Vein endothelial cell (primary cell): ENCODE measurements at places on chromosomes 16 and 17. TPM values are rescaled to one million over a fixed set of nuclear protein-coding genes. Genes with fewer than 3 reads are reported as not detected.

KRT33A gene
- total RNA-seq: not detected in 2 replicates

TNFRSF17 gene
- not detected in 2 replicates for total RNA-seq

CACNA1G gene
- total RNA-seq: not detected in 2 replicates

ABCC12 gene
- total RNA-seq: not detected in 2 replicates

HOXB9 gene
- total RNA-seq: 1.7 and 2.6 TPM in 2 replicates

DYNLL2 gene
- total RNA-seq: 6.9 and 8.2 TPM in 2 replicates

SLC5A11 gene
- total RNA-seq: 0.38 TPM in 1 of 2 replicates, not detected in the other

RASL10B gene
- total RNA-seq: 0.19 and 0.33 TPM in 2 replicates

KAT2A gene
- 15.5 and 16.0 TPM in 2 replicates for total RNA-seq

SDF2 gene
- total RNA-seq: 38.6 and 39.8 TPM in 2 replicates

CD300C gene
- not detected in 2 replicates for total RNA-seq

PDILT gene
- not detected in 2 replicates for total RNA-seq

ASGR1 gene
- total RNA-seq: 10.3 and 10.8 TPM in 2 replicates

KRTAP4-3 gene
- total RNA-seq: not detected in 2 replicates

DPEP1 gene
- 0.10 and 0.33 TPM in 2 replicates for total RNA-seq

DNAH3 gene
- under 0.01 TPM in 1 of 2 replicates, not detected in the other for total RNA-seq
